CD8-positive, alpha-beta memory T cell (primary cell): ENCODE measurements at places on chromosomes 11 and 22.
A peak's percentile ranks its signal among the peaks of the same experiment; 100 is the strongest.

DNA sequence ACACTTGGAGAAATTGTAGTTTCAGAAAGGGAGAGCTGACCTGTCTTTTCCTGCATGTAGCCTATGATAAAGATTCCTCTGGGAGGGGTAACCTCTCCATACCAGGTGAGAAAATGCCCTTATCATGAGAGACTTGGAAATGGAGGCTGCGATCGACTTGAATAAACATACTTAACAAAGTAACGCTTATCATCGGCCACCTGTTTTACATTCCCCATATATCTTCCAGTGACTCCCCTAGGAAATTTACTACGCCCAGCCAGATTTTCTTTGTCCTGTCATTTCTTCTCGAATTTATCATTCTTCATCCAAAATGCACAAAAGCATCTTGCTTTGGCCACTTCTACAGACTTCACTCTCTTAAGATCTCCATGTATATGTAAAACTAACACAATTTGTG lies 143.5 kb downstream of the CCDC81 start:
- DNase-seq: no peak

DNA sequence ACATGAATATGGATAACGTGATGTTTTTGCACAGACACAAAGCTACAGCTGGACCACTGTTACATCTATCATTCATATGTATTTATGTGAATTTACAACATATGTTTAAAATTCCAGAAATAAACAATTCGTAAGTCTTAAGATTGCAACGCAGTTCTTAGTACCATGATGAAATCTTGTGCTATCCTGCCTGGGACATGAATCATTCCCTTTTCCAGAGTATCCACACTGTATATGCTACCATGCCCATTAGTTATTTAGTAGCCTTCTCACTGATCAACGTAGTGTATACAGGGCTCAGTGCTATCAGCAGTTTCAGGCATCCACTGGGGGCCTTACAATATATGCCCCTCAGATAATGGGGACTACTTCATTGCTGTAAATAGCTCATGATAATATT lies 4.3 kb downstream of the ATL3 start:
- DNase-seq: no peak

DNA sequence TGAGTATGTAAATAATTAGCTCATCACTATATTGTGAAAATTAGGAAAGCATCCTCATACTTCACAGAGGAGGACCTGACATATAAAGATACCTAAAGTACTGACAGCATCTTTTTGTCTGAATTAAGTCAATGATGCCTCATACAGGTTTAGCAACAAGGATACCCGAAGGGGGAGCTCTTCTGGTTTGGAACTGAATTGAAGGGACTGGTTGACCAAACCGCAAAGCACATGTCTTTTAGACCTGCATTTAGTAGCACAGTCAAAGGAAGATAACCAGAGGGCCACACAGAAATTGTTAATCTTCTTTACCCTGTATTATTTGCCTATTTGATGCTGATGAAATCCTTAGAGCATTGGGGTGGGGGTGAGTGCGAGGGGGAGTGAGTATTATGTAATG lies 12.9 kb upstream of the WT1 start:
- DNase-seq: no peak

GRCh38 chr11:33695051-33695566 lies 5.5 kb downstream of the C11orf91 start:
- no peak for DNase-seq

DNA sequence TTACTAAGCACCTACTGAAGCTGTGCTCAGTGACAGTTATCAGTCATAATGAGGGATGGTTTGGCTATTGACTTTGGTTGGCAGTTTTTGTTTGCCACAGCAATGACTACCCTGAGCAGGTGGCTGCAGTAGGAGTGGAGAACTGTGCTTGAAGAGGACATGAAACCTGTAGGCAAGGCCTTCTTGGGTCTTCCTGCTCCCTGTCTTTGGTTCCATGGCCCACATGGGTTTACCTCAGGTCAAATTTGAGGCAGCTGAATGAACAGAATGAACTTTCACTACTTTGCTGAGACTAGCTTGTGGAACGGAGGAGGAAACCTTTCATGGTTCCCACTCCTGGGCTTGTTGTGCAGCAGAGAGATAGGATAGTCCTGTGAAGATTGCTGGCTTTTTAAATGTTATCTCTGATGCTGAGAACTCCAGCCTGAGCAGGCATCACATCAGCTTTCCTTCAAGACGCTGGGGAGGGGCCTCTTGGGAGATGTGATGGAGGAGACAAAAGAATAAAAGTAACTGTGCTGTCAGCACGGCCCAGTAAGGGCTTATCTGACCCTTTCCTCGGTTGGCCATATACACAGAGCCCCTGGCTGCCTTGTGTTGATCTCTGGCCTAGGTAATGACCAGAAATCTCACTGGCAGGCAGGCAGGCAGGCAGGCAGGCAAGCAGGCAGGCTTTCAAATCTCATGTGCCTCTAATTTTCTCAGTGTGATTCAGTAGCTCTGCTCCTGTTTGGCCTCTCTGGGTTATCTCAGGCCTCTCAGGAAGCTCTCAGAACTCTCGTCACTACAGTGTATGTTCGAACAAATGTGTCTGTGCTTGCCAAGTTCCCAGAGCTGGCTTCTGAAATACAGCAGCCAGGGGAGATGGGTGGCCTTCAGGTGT lies 12.0 kb downstream of the STIM1 start:
- DNase-seq: no peak

GRCh38 chr22:49567899-49568750 lies 259.5 kb downstream of the BRD1 start:
- DNase-seq: no peak

DNA sequence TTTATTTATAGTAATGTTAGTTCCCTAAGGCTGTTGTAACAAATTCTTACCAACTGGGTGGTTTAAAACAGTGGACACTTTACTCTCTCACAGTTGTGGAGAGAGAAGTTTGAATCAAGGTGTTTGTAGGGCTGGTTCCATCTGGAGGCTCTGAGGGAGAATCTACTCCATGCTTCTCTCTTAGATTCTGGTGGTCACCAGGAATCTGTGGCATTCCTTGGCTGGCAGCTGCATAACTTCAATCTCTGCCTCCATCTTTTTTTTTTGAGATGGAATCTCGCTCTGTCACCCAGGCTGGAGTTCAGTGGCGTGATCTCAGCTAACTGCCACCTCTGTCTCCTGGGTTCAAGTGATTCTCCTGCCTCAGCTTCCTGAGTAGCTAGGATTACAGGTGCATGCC lies 46.3 kb downstream of the LDLRAD3 start:
- no peak for DNase-seq

GRCh38 chr11:34335331-34335730 lies 22.5 kb downstream of the ABTB2 start:
- no peak for DNase-seq

- no peak for DNase-seq
Observed at GRCh38 chr11:117154468-117154867, 10.4 kb downstream of the PAFAH1B2 start.

GRCh38 chr11:102572554-102573220 lies 42.1 kb upstream of the MMP7 start:
- DNase-seq: no peak

DNA sequence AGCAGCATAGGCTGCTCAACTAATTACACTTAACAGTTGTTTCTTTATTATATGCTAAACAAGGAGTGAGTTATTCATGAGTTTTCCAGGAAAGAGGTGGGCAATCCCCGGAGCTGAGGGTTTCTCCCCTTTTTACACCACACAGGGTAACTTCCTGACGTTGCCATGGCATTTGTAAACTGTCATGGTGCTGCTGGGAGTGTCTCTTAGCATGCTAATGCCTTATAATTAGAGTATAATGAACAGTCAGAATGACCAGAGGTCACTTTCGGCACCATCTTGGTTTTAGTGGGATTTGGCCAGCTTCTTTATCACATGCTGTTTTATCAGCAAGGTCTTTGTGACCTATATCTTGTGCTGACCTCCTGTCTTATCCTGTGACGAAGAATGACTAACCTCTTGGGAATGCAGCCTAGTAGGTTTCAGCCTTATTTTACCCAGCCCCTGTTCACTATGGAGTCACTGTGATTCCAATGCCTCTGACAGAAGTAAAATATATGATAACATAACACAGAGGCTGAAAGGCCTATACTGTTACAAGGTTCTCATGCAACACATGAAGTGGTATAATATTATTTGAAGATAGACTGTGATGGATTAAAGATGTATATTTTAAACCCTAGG lies 41.3 kb upstream of the RDX start:
- no peak for DNase-seq

DNA sequence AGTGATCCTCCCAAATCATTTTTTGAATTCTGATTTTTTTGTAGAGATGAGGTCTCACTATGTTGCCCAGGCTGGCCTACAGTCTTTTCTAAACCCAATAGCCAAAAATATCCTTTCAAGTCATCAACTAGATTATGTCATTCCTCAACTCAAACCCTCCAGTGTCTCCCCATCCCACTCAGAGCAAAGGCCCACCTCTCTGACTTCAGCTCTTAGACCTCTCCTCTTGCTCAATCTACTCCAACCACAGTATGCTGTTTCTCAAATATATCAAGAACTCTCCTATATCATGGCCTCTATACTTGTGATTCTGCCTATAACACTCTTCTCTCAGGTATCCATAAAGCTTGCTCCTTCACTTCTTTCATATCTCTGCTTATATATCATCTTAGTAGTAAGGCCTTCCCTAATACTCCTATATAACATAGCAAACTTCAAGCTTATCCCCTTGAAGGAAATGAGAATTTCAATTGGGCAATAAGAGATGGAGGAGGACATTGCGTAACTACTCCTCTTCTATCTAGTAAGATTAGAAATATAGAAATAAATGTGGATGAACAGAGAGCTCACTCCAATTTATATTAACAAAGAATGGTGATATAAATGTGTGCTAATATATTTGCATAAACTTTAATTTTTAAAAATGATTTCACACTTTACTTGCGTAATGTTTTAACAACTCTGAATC lies 24.5 kb downstream of the DLG2 start:
- DNase-seq: no peak

DNA sequence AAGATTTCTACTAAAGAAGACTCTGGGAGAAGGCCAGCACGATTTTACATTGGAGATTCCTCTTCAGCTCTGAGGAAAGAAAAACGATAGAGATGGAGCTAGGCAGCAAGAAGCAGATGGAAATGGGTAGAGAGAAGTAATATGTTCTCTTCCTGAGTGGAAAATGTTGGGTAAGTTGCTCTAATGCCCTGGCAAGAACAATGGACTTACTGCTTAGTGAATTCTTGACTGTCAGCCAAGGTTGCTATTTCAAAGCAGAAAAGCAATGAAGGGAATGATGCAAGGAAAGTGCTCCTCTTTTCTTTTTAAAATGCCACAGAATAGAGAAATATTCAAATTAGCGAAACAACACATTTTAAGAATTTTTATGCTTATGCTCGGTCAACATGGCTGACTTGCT lies 38.4 kb upstream of the CWF19L2 start:
- no peak for DNase-seq

DNA sequence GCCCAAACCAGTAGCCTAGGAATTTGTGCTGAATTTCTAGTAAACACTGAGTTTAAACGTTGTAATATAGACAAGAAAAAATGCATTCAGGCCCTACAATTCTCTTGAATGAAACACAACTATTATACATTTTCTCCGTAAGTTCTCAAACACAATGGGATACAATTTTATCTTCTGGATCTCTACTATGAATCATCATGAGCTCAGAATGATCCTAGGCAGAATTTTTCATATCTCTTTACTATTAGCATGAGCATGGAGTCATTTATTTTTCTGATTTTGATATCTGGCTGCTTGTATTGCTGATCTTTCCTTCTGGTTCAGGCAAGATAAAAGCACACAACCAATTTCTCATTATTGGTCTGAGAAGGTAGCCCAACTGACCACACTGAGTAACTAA lies 1123.4 kb upstream of the RAG2 start:
- DNase-seq: no peak

GRCh38 chr11:8092587-8093424 lies 11.8 kb downstream of the TUB start:
- DNase-seq: no peak

GRCh38 chr22:17749605-17750395 lies 24.5 kb downstream of the BID start:
- no peak for DNase-seq

GRCh38 chr11:17744151-17744940 lies 9.8 kb downstream of the KCNC1 start:
- no peak for DNase-seq

GRCh38 chr11:80959751-80960150 lies 1518.9 kb upstream of the TENM4 start:
- no peak for DNase-seq

- DNase-seq: peak; percentile 42
Observed at GRCh38 chr22:20242393-20243175, 25.5 kb downstream of the RTN4R start.

GRCh38 chr22:40597526-40598430 lies 38.7 kb downstream of the MRTFA start:
- no peak for DNase-seq

GRCh38 chr11:94112206-94112953 lies 16.3 kb upstream of the PANX1 start:
- DNase-seq: no peak
